ENCODE measurements at places on chromosomes 3 and 15. TPM values are rescaled to one million over a fixed set of nuclear protein-coding genes. Genes with fewer than 3 reads are reported as not detected.

- DNase-seq, result no peak
- no peaks in the 10 kb centered on the region for H3K27me3 ChIP-seq
- no peak overlapping the region for H3K27ac ChIP-seq
- no peaks in the 10 kb centered on the region for H3K4me1 ChIP-seq
- no peaks in the 10 kb centered on the region for H3K36me3 ChIP-seq
These were observed 37.1 kb upstream of the APEH start for GRCh38 chr3:49636883-49637609.

ZNF620 gene
- total RNA-seq, result 6.2 TPM

TUSC7 gene
- total RNA-seq, result not detected

CLASP2 gene
- 73.4 TPM for total RNA-seq

- no peaks in the 10 kb centered on the region for H3K27me3 ChIP-seq
- H3K27ac ChIP-seq, result no peak overlapping the region
- no peak for DNase-seq
- H3K4me3 ChIP-seq, result no peak overlapping the region
These were observed 8.9 kb downstream of the CFAP20DC start for GRCh38 chr3:59040902-59041301.

DNA sequence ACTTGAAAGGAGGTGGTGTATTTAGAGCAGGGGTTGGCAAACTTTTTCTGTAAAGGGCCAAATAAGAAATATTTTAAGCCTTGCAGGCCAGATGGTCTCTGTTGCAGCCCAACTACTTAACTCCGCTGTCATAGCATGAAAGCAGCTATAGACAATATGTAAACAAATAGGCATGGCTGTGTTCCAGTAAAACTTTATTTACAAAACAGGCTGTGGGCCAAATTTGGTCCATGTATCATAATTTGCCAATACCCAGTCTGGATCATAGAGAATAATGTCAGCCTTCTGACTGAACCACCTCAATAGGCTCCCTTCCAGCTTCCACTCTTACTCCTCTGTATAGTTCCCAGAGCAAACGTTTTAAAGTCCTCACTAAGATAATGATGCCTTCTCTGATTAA, 638.8 kb upstream of the CFAP20DC start:
- H3K27ac ChIP-seq, result no peak overlapping the region
- no peak overlapping the region for H3K4me3 ChIP-seq
- no peaks in the 10 kb centered on the region for H3K4me1 ChIP-seq
- no peak for DNase-seq
- no peaks in the 10 kb centered on the region for H3K27me3 ChIP-seq

ACAP2 gene
- 63.7 TPM for total RNA-seq

- no peaks in the 10 kb centered on the region for H3K4me1 ChIP-seq
- H3K27ac ChIP-seq, result no peak overlapping the region
- no peak for DNase-seq
- no peaks in the 10 kb centered on the region for H3K27me3 ChIP-seq
- H3K4me3 ChIP-seq, result no peak overlapping the region
- no peaks in the 10 kb centered on the region for H3K36me3 ChIP-seq
These were observed 643.4 kb upstream of the ARPP21 start for GRCh38 chr3:34995796-34996430.

DNA sequence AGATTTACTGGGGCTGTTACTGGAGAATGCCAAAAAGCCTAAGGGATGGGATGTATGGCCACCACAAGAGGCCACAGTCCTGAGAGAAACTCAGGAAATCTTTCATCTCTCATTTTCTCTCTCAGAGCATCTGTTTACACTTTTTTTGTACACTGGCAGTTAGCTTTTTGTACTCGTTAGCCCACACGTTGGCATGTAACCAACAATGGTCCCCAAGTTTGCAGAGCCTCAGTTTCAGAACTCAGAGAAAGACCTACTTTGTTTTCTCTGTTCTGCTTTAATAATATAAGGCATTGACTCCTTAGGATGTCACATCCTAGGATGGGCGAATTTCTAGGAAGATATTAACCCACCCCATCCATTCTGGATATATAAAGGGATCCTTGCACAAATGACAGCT, 183.5 kb downstream of the SUCNR1 start:
- no peaks in the 10 kb centered on the region for H3K4me1 ChIP-seq
- H3K4me3 ChIP-seq, result no peak overlapping the region
- H3K36me3 ChIP-seq, result no peaks in the 10 kb centered on the region
- no peaks in the 10 kb centered on the region for H3K27me3 ChIP-seq
- DNase-seq, result no peak

GRCh38 chr15:92892201-92892555, 7.9 kb upstream of the CHD2 start:
- H3K27me3 ChIP-seq, result no peaks in the 10 kb centered on the region
- no peak for DNase-seq
- peaks cover 20% of the 10 kb centered on the region for H3K4me1 ChIP-seq
- no peak overlapping the region for H3K4me3 ChIP-seq

DNA sequence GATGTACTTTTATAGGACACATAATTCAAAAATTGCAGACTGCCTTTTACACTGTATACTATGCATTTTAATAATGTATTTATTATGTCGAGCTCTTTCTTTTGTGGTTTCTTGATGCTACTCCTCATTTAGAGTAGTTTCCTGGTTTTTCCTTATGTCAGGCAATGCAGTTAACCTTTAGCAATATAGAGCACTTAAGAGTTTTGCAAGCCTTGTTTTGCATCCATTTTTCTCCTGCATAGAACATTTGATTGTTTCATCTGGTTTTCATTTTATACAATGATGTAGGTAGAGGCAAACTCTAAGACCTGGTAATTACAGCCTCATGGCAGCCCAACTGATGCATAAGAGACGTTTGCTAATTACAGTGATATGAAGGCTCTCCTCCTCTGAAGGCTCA, 86.3 kb downstream of the PDZRN3 start:
- no peak overlapping the region for H3K27ac ChIP-seq
- H3K4me3 ChIP-seq, result no peak overlapping the region
- no peaks in the 10 kb centered on the region for H3K27me3 ChIP-seq

PROK2 gene
- not detected for total RNA-seq

DNA sequence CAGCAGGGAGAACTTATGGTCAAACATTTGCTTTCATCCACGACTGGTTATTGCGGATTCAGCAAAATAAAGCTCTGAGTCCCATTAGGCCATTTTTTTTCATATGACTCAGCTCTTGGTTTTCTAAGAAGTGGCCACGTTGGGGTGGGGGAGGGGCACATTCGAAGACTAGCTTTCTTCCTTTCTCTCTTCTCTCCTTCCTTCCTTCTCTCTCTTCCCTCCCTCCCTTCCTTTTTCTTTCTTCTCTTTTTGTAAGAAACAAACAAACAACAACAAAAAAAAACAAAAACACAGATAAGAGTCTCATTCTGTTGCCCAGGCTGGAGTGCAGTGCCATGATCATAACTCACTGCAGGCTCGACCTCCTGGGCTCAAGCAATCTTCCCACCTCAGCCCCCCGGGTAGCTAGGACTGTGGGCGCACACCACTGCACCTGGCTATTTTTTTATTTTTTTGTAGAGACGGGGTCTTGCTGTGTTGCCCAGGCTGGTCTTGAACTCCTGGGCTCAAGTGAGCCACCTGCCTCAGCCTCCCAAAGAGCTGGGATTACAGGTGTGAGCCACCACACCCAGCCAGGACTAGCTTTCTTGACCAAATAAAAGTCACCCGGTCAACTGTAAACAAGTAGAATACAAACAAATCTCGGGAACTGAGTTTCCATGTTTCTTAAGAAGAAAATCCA, 41.6 kb downstream of the ABCC5 start:
- no peak overlapping the region for H3K4me3 ChIP-seq
- no peak for DNase-seq
- no peaks in the 10 kb centered on the region for H3K27me3 ChIP-seq
- H3K4me1 ChIP-seq, result no peaks in the 10 kb centered on the region
